NCI-H82 (cell line): ENCODE measurements at places on chromosomes 3 and 15.

- DNase-seq, result no peak
Measured at GRCh38 chr15:89203705-89204273, 17.6 kb downstream of the RLBP1 start.

DNA sequence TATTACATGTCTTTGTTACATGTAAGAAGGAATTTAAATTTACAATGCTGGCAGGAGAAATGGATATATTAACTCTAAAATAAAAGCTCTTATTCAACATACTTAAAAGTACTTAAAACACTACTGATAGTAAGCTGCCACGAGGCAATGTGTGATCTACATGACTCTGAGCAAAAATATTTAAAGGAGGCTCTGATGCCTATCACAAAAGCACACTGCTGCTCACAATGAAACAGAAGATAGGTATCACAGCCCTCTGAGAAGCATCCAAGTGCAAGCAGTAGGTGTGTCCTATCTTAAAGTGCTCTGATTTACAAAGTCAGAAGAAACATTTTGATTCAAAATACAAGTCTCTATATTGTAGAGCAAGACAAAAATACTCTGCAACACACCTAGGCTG lies 371.2 kb upstream of the WNT5A start:
- DNase-seq, result no peak

- no peak for DNase-seq
Measured at GRCh38 chr3:50624634-50625033, 7.7 kb downstream of the MAPKAPK3 start.

DNA sequence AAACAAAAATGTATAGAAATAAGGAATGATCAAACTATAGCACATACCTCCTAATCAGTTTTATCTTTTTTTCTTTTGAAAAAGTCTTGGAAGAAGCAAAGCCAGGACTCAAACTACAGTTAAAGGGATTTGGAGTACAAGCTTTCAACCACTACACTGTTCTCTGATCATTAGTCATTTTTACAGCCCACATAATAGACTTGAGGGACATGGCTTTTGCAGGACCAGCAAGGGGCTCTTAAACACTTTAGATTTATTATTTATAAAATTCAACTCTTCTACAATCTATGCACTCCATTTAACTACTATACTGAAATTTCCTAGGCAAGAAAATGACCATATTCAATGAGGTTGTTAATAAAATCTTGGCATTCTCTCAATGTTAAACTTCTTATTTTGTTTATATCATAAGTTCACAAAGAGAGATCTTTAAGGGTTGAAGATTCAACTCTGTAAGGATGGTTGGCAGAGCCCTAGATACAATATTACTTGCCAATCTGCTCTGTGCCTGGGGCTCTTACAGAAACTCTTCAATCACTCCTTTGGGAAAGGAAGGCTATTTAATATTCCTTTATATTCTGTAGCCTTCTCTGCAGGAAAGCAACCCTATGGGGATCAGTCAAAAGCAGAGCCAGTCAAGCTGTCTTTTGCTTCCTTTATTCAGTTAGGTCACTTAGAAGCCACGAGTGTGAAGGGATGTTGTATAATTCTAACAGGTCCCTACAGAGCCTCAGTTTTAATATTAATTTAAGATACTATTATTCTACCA lies 557.7 kb upstream of the SGO1 start:
- DNase-seq, result no peak

GRCh38 chr15:100832149-100832942 lies 47.3 kb upstream of the ALDH1A3 start:
- DNase-seq, result peak; percentile 32

GRCh38 chr15:48143856-48144255 lies 23.1 kb downstream of the SLC24A5 start:
- DNase-seq, result no peak

DNA sequence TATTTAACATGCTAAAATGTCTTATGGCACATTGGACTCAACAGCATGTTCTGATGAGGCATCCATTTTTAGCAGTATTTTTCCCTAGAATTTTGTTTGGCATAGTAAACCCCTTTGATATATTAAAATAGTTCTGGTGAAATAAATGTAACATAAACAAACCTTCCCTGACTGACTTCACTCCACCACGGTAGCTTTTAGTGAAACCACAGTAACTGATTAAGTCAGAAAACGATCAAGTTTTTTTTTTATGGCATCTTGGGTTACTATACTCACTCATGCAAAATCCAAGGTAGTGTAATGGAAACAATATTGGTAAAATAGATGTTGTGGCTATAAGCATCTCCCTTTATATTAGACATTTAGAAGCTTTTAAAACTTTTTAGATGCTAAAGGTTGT lies 2.8 kb downstream of the SERP1 start:
- DNase-seq, result no peak

GRCh38 chr15:25810631-25811091 lies 52.5 kb downstream of the ATP10A start:
- no peak for DNase-seq

- DNase-seq, result peak; percentile 73
Measured at GRCh38 chr3:52347716-52348635, 31.9 kb downstream of the DNAH1 start.

GRCh38 chr3:140186421-140186920 lies 251.5 kb downstream of the CLSTN2 start:
- peak; percentile 86 for DNase-seq

GRCh38 chr3:197122394-197122793 lies 92.8 kb upstream of the MELTF start:
- DNase-seq, result no peak

- no peak for DNase-seq
Measured at GRCh38 chr15:88204584-88204983, 52.0 kb downstream of the NTRK3 start.

- DNase-seq, result no peak
Measured at GRCh38 chr3:35440826-35441225, 198.5 kb upstream of the ARPP21 start.

DNA sequence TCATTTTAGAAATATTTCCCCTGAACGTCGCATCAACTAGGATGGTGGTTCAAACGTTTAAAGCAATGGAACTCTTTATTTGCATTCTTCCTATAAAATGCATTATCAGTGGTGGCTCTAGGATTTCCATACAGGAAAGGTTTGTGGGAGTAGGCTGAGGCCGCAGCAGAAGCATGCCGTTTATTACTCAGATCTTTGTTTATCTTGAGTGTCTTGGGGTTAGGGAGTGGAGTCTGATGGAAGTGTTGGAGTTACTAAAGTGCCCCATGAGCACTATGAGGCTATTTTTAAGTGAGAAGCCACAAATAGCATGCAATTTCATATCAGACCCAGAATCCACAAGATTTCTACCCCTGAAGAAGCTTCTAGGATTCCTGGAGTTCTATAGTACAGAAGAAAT lies 26.2 kb downstream of the ATOSA start:
- no peak for DNase-seq

DNA sequence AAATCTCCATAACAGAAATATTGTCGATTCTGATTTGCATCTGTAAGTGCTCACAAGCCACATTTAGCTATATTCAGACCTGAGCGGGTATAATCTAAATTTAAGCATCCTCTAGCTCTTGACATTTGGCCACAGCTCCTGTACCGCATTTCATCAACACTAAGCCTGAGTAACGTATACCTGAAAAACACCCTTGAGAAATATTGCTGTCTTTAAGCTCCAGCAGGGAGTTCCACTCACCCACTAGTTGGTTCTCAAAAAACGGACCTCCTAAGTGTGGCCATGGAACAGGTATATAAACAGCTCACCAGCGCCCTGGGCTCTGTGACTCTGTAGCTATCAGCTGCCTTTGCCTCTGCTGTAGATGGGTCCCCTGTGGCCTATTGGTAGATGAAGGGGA lies 80.7 kb downstream of the ABI3BP start:
- no peak for DNase-seq

- no peak for DNase-seq
Measured at GRCh38 chr3:119342176-119342575, 48.0 kb downstream of the ARHGAP31 start.

- DNase-seq, result no peak
Measured at GRCh38 chr3:126376444-126376843, 18.3 kb upstream of the CFAP100 start.

DNA sequence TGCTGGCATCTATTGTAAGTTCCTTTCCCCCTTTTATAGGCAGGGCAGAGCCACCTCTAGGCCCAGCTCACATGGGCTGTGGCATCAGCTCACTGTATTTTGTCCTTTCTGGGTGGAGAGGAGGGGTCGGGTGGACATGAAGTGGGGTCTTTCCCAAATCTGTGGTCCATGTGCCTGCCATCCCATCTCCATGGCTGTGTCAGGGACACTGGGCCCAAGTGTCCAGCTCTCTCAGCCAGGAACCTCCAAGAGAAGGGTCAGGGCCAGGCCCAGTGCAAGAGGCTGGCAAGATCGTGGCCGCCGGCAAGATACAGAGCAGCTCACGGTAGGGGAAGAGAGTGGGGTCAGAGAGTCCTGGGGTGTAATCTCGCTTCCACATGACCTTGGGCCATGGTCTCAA lies 85.3 kb downstream of the PCSK6 start:
- no peak for DNase-seq

- peak; percentile 52 for DNase-seq
Measured at GRCh38 chr3:33437556-33438283, 2.5 kb downstream of the UBP1 start.

GRCh38 chr3:127762077-127762786 lies 60.1 kb downstream of the MGLL start:
- no peak for DNase-seq

GRCh38 chr15:68674975-68675374 lies 96.2 kb downstream of the CORO2B start:
- no peak for DNase-seq

GRCh38 chr3:27715454-27715806 lies 6.7 kb downstream of the EOMES start:
- no peak for DNase-seq

DNA sequence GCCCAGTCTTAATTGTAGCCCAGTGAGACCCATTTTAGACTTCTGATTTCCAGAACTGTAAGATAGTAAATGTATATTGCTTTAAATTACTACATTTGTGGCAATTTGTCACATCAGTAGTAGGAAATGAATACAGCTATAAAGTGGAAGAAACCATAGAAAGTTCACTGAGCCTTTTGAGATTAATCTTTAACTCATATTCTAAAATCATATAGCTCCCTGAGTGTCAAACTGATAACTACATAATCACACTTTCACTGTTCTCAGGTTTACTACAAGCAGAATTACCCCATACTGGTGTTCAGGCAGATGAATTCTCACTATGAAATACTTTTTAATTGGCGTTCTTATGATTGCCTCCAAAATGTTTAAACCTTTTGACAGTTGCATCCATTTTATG lies 42.8 kb downstream of the CNTN4 start:
- DNase-seq, result no peak

DNA sequence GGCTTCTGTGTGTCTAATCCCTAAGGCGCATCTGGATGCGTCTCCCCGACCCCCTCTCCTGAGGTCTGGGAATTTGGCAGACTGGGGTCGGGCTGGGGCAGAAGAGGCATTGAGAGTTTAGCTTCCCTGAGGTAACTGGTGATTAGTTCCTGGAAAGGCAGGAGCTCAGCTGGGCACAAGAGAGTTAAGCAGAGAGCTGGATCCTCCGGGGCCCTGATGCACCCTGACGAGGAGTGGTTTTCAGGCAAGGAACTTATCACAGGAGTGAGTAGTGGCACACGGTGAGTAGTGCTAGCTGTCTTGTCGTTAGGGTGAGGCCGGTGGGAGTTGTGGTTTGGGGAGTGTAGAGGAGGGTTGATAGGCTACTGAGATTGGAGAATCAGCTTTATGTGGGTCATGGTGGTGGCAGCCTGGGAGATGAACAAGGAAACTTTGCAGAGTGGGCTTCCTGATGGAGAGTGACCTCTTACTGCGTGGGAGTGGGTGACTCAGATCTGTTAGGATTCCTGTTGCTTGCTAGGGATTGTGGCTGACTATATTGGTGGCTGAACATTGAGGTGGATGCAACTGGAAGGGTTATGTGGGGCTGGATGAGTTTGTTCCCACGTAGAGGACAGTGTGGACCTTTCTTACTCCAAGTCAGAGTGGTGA lies 897 bp downstream of the RAD54L2 start:
- peak; percentile 40 for DNase-seq

DNA sequence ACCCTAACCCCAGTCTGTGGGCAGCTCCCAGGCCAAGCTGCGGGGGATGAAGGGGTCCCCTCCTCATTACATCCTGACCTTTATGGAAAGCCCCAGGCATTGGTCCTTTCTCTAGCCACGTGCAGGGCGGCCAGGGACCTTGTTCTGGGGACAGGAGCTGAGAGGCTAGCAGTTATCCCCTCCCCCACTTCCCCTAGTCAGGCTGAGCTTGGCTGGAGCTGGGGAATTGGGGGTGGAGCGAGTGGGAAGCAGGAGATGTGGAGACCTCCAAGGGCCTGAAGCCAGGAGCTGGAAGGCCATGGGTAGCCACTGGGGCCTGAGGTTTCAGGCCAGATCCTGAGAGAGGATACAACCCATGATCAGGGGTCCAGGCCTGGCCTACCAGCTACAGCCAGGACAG lies 45.8 kb downstream of the DNAH1 start:
- no peak for DNase-seq

- no peak for DNase-seq
Measured at GRCh38 chr15:99712415-99712814, 20.8 kb downstream of the LYSMD4 start.

DNA sequence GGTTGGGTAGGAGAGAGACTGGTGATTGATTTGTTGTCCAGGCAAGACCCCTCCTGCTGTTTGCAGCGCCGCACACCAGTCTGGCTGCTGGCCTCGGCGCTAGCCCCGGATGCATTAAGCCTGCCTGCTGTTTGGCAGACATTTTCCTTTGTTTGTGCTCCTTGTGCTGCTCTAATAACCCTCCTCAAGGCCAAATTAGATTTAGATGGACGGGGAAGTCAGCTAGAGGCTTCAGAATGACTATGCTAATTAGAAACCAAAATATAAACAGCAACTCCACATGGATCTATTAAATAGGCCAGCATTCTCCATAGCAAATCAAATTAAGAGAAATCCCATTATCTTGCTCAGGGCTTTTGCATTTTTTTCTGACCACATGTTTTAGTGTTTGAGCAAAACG lies 445.2 kb downstream of the SQOR start:
- peak; percentile 97 for DNase-seq

GRCh38 chr15:38176155-38176554 lies 76.5 kb upstream of the SPRED1 start:
- DNase-seq, result no peak

- no peak for DNase-seq
Measured at GRCh38 chr3:22101351-22101750, 350.3 kb upstream of the ZNF385D start.

GRCh38 chr15:63054281-63054683 lies 11.7 kb downstream of the TPM1 start:
- peak; percentile 28 for DNase-seq

DNA sequence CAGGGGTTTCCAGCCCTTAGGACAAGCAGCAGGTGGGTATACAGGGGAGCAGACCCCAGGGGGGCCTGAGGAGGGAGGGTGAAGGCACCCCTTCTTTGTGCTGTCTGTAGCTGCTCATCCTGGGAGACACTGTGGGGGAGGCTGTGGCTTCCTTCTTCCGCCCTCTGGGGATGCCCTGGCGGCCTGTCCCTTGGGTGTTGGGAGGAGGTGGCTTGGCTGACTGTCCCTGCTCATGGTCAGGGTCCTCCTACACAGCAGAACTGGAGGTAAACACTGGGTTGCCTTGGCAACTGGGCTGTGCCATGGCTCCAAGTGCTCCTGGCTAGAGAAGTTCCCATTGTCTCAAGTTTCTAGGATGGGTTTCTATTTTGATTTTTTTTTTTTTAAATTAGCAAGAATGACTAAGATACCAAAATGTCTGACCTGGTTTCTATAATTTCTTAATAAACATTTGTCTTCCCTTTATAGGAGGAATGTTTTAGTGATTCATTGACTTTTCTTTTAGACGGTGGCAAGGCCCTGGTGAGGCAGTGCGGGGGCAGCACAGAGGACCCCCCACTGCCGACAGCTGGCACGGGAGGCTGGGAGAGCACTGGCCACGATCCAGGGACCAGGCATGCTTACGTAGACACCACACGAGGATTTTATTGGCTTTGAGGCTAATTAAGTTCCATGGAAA lies 12.4 kb downstream of the KLF13 start:
- no peak for DNase-seq
